ENCODE measurements at places on chromosomes 5 and 9.

DNA sequence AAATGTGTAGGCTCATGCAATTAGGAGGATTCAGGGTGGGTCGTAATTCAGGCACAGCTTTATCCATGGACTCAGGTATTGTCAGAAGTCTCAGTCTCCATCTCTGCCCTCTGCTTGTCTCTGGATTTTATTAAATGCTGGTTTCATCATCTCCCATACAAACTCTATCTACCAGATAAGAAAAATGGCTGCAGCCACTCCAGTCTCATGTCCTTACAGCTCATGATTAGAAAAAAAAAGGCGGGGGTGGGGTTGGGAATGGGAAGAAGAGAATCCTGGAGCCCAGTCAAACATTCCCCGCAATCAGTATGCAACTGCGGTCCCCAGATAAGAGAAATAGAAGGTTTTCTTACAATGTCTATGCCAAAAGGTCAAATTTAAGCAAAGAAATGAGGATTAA is 7.6 kb upstream of the FBXO38 start:
- DNase-seq: no peak

- DNase-seq: no peak
Observed at GRCh38 chr5:80591352-80591751, 21.3 kb upstream of the ANKRD34B start.

DNA sequence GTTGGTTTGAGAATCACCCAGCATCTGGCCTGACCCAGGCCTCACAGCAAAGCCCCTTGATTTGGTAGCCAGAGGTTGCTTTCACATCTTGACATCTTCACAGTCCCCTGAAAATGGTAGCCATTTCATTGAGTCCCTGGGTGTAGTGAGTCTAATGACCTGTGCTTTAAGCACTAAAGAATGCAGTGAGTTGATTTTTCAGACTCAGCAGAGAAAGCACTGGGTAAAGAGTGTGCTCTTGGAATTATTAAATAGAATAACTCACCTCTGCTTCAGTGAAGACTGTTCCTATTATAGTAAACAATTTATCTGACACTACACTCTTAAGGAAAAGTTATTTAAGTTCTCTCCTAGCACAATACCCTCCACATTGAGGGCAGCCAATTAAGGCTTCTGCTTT is 56.2 kb downstream of the PTCD2 start:
- DNase-seq: no peak

DNA sequence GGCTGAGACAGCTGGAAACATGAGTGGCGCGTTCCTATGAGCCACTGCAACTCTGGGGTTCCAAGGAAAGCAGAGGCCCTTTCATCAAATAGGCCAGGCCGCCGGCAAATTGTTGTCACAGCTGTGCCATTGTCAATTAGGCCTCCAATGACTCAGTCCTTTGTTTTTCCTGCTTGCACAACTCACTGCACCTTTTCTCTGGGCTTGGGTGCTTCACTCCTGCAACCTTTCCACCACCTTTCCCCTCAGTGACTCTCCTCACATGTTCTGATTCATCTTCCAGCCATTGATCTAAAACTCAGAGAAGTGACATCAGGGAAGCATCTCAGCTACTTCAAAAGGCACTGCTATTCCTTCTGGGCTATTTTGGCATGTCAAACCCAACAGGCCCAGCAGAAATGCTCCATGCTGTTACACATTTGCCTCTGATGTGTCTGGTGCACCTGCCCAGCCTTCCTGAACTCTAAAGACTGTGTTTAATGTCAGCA is 653.7 kb downstream of the NR2F1-AS1 start:
- no peak for DNase-seq

GRCh38 chr5:102651466-102651865 is 103.6 kb upstream of the PAM start:
- no peak for DNase-seq

- DNase-seq: no peak
Observed at GRCh38 chr9:99506747-99507348, 284.8 kb downstream of the SEC61B start.

- no peak for DNase-seq
Observed at GRCh38 chr5:40781843-40782409, 16.2 kb downstream of the PRKAA1 start.

All from stimulated activated CD4-positive, alpha-beta T cell treated with anti-CD3 and anti-CD28 coated beads, Interleukin-4, amount 100 ng/mL, for 4 hours (primary cell).